IPS DF 6.9 (cell line): ENCODE measurements at places on chromosomes 4 and X.

GRCh38 chr4:40214661-40215418 lies 18.0 kb downstream of the RHOH start:
- no peak for DNase-seq

DNA sequence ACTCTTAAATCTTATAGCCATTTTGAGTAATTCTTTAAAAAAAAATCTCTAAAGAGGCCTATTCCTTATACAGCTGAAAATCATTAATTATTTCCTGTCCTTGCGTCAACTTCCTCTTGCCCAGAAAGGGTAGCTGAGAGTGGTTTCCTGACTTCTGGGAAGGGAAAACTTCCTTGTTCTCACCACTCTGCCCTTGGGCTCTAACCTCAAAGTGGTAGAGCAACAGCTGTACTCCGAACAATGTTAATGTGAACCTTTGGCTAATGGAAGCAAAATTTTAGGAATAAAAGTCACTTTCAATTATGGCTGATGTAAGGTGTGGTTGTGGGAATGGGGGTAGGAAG lies 15.3 kb downstream of the KLHL2 start:
- DNase-seq: no peak

DNA sequence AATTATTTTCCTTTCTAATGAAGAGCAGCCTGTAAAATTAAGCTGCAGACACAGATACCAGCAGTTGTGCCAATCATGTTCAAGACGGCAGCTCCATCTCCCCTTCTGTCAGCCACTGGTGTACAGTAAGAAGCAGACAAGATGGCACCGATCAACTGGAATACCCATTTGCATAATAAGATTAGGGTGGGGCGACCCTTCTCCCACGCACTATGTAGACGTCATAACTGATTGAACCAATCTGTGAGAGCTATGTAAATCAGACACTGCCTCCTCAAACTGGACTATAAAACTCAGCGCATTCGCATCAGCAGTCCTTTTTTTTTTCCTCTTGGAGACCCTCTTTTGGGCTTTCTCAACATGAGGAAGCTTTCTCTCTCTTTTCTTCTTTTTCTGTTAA lies 40.4 kb upstream of the INTS6L start:
- no peak for DNase-seq

DNA sequence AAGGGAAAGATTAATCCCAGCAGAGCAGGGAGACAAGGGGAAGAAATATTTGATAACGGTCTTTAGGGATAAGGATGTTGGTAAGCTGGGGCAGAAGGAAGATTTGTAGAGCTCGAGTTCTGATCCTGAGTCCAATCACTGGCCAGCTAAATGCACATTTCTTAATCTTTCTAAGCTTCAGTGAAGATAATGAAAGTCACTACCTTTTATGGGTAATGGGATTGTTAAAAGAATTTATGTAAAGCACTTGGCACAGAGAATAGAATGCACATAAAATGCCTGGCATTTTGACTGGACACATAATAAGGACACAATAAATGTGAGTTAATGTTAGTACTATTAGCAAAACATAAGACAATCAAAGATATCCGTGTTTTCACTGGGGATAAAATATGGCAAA lies 43.3 kb downstream of the NCAPG start:
- DNase-seq: no peak

GRCh38 chr4:53601251-53601764 lies 10.0 kb upstream of the LNX1 start:
- DNase-seq: no peak

DNA sequence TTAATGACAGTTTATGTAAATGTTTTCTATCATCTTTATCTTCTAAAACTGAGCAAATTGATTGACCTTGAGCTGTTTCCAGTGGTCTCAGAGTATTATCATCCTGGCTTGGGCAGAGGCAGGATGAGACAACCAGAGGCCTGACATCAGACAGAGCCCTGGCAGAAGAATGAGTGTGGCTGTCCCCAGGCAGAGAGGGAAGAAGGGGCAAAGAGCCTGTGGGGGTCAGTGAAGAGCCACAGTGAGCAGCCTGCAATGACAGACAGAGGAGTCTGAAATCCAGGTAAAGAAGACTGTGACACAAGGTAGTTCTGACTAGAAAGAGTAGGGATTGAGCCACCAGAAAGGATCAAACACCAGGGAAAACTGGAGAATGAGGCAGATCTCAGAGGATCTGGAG lies 182.4 kb upstream of the ARSJ start:
- no peak for DNase-seq

DNA sequence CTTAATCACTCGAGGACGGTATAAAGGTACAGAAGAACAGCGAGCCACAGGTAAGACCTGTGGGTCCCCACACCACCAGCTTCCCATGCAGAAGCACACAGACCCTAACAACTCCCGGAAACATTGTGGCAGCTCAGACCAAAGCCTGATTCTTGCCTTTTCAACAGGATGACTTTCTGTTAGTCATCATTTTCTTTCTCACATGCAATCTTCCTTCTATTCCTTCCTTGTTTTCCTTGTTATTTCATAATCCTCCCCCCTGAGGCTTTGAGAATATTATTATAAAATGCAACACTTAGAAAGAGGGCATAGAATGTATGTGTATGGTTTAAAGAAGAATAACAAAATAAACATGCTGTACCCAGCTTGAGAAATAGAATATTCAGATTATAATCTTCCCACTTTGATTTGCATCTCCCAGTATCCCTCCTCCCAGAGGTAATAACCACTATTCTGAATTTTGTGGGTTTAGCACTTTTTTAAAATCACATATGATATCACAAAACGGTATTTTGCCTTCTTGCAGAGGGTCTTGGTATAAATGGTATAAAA lies 100.9 kb downstream of the FHDC1 start:
- DNase-seq: no peak

GRCh38 chr4:21363701-21364100 lies 584.9 kb downstream of the KCNIP4 start:
- DNase-seq: no peak

GRCh38 chr4:143399113-143399949 lies 62.7 kb downstream of the GAB1 start:
- no peak for DNase-seq

DNA sequence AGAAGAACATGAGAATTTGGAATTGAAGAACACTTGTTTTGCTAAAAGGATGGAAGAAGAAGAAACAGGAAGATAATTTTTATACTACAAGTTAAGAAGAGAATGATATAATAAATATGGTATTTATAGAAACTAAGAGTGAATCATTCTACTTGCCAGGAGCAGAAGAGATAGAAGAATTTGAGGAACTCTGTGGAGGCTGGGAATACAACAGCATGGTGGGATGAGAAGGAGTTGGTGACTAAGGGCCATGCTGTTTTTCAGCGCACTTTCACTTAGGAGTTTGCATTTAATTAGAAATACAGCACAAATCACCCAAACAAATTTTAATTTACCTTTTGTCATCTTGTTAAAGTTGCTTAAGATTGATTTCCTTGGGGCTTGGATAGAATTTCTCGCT lies 20.5 kb downstream of the HADH start:
- no peak for DNase-seq

DNA sequence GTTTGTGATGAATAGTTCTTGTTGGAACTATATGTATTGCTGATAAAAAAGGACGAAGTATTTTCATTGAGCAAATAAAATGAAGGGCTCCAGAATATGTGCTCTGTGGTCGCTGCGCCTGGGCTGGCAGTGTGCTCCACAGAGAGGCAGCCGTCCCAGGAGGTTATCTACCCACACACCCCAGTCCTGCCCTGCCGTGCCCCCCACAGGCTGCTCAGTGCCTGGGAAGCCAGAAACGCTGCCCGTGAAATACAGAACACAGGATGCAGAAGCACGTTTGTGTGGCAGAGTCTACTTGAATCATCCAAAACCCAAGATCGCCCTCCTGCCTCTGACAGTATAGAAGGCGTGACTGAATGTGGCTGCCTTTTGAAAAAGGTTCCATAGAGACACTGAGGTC lies 1.4 kb downstream of the CLDN22 start:
- no peak for DNase-seq

- no peak for DNase-seq
Measured at GRCh38 chr4:127211650-127212560, 420.9 kb upstream of the INTU start.

DNA sequence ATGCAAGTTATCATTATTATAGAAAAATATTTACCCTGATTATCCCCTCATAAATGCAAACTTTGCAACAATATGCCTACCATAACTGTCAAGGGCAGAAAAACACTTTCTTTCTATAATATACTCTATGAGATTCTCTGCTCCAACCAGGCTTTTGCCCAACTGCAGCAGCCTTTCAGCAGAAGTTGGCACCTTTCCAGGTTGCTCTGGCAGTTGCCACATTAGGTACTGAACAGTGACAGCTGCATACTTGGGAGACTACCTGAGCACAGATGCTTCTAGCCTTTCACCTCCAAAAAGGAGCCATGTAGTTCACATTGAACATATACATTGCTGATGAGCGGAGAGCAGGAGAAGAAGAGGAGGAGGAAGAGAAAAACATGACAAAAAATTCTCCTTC lies 69.5 kb upstream of the BRWD3 start:
- no peak for DNase-seq

- no peak for DNase-seq
Measured at GRCh38 chr4:147034372-147034771, 88.7 kb upstream of the TTC29 start.

- no peak for DNase-seq
Measured at GRCh38 chr4:143021384-143021783, 163.3 kb upstream of the USP38 start.

DNA sequence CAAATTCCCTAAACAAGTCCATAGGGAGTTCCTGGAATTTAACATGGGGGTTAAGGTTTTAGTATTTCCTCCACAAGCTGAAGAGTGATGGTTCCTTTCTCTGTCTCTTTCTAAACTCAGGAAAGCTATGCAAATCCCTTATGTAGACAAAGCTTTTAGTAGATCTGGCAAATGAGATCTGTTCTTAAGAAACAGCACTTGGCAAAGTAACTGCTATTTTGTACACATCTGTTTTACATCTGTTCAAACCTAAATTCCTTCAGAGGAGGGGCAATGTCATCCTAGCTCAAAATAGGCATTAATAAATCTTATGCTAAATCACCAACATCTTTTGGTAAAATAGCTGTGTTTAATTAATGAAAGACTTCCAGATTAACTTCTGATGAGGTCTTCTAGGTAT lies 137.8 kb upstream of the TBC1D9 start:
- DNase-seq: no peak

GRCh38 chr4:142846108-142846728 lies at the start of gene INPP4B:
TSS of gene INPP4B (minus strand) at chr4:142846301.
- DNase-seq: peak; percentile 7

- no peak for DNase-seq
Measured at GRCh38 chr4:173046818-173047217, 121.8 kb upstream of the GALNT7 start.

DNA sequence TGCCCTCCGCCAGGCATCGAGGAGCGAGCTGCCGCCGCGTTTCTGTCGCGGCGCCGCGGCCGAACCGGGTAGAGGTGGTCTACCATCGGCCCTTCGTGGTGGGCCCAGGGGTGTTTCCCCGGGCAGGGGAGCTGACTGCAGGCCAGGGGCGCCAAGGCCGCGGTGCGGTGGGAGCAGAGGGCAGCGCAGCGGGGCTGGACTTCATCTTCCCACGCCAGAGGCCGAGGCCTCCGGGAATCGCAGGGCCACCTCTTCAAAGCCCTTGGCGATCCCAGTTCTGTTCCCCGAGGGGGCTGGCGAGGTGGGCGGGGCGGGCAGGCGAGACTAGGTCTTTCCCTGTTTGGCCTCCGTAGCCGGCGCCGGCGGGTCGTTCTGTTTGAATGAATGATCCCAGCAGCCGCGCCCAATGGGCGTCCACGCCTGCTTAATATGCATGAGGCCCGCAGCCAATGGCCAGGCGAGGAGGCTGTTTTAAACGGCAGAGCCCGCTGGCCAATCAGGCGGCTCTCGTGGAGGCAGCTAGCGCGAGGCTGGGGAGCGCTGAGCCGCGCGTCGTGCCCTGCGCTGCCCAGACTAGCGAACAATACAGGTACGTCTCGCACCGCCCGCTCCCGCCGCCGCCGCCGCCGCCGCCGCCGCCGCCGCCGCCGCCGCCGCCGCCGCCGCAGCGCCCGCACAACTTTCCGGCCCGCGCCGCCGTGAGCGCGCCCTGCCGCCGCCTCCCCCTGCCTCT lies at the start of gene HMGB3:
Gene HMGB3, plus strand, starts transcription at position 548 of the 733 bp plus-strand sequence. CDS start 2,265 bp downstream, outside the sequence.
- DNase-seq: peak; percentile 68

DNA sequence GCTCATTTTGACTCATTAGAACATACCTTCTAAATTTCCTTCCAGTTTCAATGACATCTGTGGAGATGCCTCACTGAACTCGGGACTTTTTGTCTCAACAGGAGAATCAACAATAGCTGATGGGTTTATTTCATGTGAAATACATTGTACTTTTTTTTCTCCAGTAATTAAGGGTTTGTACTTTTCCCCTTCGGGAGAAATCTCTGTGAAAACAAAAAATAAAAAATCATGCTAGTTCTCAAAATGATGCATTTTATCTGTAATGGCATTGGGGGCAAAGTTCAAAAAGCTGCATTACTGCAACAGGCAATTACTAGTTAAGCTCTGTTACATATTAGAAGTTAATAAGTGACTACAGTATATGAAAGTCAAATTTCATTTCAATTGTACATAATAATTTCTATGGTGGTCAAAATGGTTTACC lies 167.3 kb upstream of the SH3RF1 start:
- no peak for DNase-seq

GRCh38 chr4:75639124-75639695 lies 8.9 kb upstream of the CDKL2 start:
- DNase-seq: no peak

- no peak for DNase-seq
Measured at GRCh38 chrX:51798701-51799100, 55.5 kb downstream of the GSPT2 start.

- DNase-seq: no peak
Measured at GRCh38 chrX:1824855-1825254, 210.0 kb downstream of the ASMT start.

GRCh38 chr4:150033901-150034300 lies 44.3 kb upstream of the DCLK2 start:
- DNase-seq: no peak

GRCh38 chr4:119281393-119281792 lies 40.5 kb downstream of the FABP2 start:
- DNase-seq: no peak

- DNase-seq: no peak
Measured at GRCh38 chr4:125507141-125507540, 192.4 kb downstream of the FAT4 start.

DNA sequence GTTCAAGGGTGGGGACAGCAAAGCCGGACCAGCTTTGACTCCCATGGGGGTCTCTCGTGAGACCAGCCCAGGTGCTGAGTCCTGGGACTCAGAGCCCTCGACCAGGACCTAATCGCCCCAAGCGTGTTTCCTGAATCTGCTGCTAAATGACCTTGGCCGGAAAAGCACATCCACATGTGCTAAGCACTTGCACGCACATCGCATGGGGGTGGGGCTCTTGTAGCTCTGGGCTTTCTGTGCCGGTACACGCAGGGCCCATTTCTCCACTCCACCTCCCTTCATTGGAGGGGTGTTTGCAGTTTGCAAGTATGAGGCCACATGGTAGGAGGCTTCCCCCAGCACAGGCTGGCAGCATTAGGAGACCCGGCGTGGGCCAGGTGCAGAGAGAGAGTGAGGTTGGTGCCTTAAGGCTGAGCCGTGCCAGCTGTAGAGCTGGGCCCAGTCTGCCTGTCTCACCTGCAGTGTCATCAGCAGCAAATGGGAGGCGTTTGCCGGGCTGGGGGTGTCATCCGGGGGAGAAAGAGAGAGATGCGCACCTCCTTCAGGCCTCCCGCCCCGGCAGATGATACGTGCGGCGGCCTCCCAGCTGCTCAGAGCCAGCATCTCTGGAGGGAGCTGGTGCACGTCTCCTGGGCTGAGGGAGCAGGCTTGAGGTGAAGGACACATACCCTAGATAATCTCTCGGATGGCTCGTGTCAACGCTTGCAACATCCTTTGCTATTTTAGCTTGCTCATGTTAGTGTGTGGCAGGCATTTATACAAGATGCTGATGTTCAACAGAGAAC lies 45.2 kb upstream of the CLCN4 start:
- no peak for DNase-seq
